ENCODE measurements at places on chromosomes 13 and 19.

- no peak for DNase-seq
Observed at GRCh38 chr19:829129-829758, 1.6 kb downstream of the AZU1 start.

- no peak for DNase-seq
Observed at GRCh38 chr13:21913010-21913409, 242.1 kb downstream of the FGF9 start.

DNA sequence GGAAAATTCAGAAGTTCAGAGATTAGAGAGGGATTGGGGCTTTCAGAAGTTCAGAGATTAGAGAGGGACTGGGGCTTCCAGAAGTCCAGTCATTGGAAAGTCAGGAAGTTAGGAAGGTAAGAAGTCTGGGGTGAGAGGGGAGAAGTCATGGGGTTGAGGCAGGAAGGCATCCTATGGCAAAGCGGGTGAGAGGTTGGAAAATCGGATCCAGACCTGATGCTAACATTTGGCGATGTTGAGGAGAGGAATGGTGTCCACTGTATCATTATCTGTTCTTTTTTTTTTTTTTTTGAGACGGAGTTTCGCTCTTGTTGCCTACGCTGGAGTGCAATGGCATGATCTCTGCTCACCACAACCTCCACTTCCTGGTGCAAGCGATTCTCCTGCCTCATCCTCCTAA lies 11.1 kb downstream of the SYT3 start:
- no peak for DNase-seq

DNA sequence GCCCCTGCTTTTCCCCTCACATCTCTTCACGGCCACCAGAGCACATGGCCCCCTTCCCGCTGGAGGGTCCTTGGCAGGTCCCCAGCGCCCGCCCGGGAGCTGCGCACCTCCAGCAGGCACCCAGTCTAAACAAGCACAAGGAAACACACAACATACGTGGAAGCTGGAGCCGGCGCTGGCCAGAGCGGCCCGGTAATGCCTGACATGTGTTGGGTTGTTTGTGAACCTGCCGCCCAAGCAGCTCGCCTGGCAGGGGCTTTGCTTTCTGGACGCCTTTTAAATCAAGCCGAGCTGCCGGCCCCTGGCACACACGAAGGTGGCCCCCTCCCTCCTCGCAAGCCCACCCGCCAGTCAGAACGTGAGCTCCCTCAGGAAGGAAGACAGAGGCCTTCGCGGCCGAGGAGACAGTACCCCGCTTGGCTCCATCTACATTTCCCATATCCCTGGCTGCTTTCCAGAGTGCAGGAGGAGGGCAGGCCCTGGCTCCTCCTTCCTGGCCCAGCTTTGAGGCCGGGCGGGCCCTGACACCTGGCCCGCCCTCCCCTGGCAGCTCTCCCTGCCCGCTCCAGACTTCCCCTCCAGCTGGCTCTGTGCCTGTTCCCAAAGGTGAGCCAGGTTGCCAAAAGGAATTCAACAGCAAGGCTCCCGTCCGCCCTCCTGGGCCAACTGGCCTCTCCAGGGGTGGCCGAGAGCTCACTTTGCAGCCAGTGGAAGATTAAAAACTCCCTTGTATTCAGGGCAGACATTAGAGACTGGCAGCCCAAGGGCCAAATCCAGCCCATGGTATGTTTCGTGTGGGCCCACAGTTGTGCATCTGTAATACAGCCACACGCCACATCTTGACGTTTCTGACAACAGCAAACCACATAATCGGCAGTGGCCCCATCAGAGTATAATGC lies 28.7 kb downstream of the COMP start:
- DNase-seq, result peak; percentile 36

GRCh38 chr19:10911579-10912363 lies 16.7 kb downstream of the YIPF2 start:
- no peak for DNase-seq

GRCh38 chr19:47613165-47614020 lies 4.5 kb downstream of the BICRA start:
- no peak for DNase-seq

- no peak for DNase-seq
Observed at GRCh38 chr13:53020764-53021335, 7.8 kb upstream of the OLFM4 start.

- no peak for DNase-seq
Observed at GRCh38 chr13:41791056-41791455, 169.9 kb downstream of the VWA8 start.

All from MV-4-11 (cell line).